ENCODE measurements at places on chromosomes 7 and 10.

GRCh38 chr10:30789806-30790205 lies 160.3 kb upstream of the LYZL2 start:
- no peak for DNase-seq

DNA sequence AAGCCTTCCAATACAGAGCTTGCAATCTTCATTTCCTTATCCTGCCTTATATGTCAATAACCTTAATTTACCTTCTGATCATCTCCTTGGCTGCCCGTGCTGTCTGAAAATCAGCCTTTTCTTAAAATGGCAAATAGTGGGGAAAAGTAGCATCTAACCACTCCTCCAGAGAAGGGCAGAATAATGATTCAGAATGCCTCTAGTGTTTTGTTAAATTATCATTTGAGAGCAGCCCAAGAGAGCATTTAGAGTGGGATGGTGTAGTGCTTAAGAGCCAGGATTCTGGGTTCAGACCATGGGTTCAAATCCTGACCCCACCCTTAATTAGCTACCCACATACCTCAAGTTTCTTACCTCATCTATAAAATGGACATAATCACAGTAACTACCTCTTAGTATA lies 4.6 kb upstream of the TMEM139 start:
- no peak for DNase-seq

DNA sequence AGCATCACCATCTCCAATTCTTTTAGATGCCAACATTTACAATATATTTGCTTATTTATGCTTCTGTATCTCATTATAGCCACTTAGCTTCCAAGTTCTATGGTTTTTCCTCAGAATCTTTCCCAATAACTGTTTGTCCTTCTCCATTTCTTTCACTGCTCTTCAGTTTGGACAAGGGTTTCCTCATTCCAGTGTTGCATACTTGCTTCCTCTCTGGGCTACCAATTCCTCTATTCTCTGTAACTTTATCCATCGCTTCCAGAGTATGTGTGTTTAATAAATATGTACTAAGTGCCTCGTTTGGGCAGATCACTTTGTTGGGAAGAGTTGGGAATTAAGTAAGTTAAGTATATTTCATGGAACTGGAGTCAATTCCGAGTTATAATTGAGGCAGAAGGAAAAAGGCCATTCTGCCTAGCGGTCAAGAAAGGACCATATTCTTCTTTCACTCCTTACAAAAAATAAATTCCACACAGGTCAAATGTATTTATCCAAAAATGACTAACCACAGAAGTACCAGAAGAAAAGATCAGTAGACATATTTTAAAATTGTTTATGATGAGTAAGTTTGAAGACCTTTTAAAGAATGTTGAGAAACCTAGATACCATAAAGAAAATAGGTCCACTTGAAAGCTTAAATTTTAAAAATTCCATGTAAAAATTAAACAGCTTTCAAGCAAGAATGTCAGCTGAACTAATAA lies 10.8 kb downstream of the STAMBPL1 start:
- no peak for DNase-seq

- no peak for DNase-seq
Measured at GRCh38 chr10:130242513-130242912, 106.3 kb downstream of the GLRX3 start.

DNA sequence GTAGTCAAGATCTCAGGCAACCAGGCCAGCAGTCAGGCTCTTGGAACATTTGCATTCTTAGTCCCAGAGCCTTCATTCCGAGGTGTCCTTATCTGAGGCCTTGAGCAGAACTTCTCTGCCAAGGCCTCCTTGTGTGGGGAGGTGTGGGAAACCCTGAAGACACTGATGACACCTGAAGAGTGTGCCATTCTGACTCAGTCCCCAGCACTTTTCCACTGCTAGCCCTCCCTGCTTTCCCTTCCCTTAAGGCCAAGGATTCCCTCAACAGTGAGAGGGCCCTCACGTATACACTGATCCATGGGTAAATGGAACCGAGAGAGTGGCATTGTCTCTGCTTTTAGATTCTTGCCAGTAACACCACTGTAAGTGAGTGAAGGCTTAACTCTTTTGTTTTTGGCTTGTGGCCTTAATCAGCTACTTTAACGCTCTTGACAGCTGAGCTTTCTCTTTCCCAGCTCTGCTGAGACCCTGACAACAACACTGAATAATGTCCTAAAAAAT lies 30.3 kb downstream of the TRDMT1 start:
- DNase-seq = no peak

DNA sequence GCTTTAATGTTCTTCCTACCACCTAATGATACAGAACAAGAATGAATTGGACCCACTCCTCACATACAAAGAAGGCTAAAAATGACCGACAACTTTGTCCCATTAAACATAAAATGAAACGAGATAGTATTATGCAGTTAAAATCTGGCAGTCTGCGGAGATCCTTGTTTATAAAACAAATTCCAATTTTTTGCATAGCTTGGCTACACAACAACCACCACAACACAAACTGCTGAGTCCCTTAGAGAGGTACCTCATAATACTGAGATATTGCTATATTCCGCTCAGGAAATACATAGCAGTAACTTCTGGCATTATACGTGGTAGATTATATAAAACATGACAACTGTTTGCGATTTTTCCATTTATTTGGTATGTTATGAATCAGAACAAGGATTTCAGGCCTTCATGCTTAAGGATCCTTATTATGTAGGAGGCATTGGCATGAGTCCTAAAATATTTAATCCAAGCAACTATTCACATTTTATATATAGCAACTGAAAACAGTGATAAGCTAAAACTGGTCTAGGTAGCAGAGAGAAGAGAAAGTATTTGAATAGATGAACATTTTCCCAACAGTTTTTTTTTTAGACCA lies 96.0 kb downstream of the ANK3 start:
- no peak for DNase-seq

DNA sequence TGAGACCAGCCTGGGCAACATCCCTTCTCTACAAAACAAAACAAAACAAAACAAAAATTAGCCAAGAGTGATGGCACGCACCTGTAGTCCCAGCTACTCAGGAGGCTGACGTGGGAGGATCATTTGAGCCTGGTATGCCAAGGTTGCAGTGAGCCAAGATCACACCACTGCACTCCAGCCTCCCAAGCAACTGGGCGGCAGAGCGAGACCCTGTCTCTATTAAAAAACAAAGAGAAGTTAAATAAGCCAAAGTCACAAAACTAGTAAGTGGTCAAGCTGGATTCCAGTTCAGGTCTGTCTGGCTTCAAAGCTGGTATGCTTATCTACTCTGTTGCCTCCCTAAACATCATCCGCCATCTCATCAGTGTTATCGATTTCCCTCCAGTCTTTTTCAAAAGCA lies 110.8 kb downstream of the ARID5B start:
- no peak for DNase-seq

- DNase-seq = no peak
Measured at GRCh38 chr10:67533376-67533775, 162.6 kb downstream of the CTNNA3 start.

DNA sequence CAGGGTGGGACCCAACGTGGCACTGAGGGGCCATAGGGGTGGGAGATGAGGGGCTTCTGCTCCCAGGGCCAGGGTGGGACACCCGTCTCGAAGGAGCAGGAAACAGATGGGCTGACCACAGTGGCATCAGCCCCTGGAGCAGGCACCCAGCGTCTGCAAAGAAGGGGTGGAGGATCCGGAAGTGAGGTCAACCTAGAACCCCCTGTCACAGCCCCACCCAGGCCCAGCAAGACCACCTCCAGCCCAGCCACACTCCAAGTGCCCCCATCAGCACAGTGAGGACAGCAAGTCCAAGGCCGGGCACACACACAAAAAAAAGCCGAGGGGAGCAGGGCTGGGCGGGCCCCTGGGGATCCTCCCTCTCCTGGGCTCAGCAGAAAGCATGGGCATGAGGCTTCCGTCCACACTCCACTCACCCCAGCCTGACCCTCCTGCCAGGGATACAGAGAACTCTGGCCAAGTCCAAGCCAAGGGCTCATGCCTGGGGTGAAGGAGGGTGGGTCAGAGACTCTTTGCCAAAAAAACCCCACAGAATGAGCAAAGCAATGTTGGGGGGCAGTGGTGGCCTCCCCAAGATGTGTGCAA lies 111.0 kb downstream of the FOXL3 start:
- no peak for DNase-seq
